CD4-positive, alpha-beta T cell treated with Interleukin-10 for 1 hour (primary cell): ENCODE measurements at places on chromosomes 2 and 18.
A peak's percentile ranks its signal among the peaks of the same experiment; 100 is the strongest.

- DNase-seq: peak; percentile 50
These were observed 25.1 kb upstream of the ARHGAP25 start for GRCh38 chr2:68709421-68709911.

DNA sequence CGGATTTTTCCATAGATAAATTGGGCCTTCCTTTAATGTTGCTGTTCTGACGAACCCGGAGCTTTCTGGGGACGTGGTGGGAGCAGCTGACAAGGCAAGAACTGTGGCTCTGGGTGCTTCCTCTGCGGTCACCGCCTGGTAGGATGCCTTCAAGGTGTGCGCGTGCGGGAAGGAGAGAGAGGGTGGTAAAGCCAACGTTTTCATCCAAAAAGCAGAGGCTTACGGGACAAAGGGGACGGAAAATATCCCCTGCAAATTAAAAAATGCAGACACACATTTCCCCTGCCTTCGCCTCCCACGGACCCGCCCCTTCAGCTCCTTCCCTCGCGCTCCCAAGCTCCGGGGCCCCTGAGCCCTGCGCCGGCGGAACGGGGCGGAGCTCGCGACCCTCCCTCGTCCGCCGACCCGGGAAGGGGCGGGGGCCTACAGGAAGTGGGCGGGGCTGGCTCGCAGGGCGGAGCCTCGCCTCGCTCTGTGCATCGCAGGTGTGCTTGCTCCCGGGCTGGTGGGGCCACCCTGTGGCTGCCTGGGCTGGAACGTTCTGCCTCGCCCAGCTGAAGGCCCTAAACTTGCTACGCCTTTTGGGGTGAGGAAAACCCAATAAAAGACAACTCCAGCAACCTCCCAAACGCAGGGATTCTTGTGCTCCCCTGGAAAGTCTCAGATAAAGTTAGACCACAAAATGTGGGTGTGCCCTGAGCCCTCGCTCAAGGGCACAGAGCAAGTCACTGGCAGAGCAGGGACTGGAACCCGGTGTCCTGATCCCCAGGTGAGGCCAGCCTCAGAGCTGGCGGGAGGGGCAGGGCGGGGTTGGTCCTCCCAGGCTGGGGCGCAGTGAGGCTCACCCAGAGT lies 25.4 kb upstream of the SLC66A3 start:
- peak; percentile 90 for DNase-seq

GRCh38 chr2:9336576-9337314 lies 86.6 kb downstream of the ITGB1BP1 start:
- DNase-seq: no peak

GRCh38 chr2:1051075-1051474 lies 100.4 kb downstream of the SNTG2 start:
- DNase-seq: no peak

DNA sequence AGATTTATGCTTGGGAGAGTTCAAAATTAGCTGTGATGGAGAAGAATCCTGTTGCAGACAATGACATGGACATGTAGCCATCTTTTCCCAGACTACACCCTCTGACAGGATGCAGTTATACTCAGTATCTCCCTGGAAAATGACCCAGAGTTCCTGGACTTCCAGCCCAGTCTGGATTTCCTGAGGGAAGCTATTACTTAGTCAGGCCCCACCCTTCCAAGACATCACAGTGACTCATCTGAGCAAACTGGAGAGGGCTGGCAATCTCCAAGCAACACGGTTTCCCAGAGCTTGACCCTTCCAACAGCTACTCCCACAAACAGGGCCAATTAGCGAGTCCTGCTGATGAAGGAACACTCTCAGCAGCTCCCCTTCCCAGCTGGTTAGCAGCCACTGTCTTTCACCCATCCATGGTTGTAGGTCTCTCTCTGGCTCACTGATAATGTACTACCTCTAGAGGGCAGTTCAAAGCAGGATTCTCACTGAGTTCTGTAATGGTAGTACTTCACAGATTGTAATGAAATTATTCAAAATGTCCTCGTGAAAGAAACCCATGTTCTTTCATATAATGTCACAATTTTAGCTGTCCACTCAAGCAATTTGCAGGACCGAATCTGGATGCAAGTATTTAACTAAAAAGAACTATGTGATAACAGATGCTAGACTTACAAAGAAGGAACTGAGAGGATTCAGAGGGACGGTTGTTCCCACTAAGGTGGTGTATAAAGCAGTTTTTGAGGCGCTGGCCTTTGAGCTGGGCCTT lies 110.2 kb downstream of the MDH1 start:
- DNase-seq: peak; percentile 56

DNA sequence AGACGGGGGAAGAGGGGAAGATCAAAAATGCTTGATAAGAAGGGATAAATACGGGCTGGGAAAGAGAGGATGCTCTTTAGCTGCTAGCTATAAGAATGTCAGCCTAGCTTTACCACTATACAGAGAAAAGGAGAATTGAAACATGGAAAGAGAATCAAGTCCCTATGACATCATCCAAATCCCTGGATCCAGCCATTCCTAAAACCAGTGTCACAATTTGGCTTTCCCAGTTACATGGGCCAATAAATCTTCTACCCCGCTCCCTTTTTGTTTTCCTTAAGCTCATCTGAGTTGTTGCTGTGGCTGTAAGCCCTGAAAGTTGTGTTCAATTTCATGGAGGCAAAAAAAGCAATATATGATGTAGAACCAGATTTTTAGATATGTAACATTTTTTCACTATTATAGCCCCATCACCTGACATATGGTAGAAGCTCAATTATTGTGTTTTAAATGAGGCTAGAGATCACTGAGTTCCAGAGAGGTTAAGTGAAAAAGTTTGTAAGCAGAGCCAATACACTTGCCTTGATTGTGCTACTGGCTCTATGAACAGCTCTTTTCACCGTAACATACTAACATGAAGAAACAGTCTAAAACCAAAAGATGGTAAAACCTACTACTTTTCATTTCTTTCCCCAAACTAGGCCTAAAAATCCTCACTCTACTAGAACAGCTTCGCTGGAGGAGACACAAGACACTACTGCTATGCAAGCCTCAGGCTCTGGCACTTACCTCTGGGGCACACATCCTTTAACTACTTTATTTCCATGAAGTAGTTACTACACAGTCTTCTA lies 4.3 kb downstream of the HNRNPLL start:
- DNase-seq: no peak

DNA sequence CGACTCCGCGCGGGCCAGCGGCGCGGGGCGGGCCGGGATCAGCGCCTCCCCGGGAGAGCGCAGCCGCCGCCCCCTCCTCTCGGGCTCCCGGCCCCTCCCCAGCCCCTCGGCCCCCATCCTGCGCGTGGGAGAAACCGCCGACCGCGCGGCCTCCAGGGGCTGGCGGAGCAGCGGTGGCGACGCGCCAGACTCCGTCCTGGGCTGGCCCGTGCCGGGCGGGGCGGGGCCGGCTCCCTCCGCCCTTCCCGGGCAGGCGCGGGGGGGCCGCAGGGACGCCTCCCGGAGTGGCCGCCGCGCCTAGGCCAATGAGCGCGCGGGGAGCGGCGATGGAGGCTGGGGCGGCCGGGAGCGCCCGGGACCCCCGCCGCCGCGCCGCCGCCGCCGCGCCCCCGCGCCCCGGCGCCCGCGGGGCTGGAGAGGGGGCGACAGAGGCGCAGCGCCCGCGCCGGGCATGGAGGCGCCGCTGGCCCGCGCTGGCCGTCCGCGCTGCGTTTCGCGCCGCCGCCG lies 49.1 kb downstream of the KCNIP3 start:
- no peak for DNase-seq

- DNase-seq: no peak
These were observed 48.5 kb downstream of the MAP4K4 start for GRCh38 chr2:101745711-101746694.
